GM04504 (cell line): ENCODE measurements at places on chromosomes 2 and 18.
A peak's percentile ranks its signal among the peaks of the same experiment; 100 is the strongest.

DNA sequence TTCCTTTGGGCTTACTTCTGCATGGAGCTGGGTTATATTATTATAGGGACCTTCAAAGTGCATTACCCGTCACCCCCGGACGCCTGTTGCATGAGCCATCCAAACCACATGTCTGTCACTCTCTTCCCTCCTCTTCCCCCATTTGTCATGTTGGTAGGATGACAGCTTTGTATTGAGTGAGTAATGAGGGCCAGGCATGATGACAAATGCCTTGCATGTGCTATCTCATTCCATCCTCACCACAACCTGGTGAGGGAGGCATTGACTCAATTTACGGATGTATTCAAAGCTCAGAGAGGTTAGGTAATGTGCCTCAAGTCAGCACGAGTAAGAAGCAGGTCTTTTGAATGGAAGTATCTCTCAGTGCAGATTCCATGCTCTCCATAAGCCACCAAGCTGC, 510.5 kb upstream of the TNP1 start:
- peak; percentile 43 for DNase-seq

- no peak for DNase-seq
Observed at GRCh38 chr2:96247896-96248295, 17.9 kb downstream of the TMEM127 start.

- no peak for DNase-seq
Observed at GRCh38 chr2:109385506-109385905, 228.3 kb downstream of the SEPTIN10 start.

DNA sequence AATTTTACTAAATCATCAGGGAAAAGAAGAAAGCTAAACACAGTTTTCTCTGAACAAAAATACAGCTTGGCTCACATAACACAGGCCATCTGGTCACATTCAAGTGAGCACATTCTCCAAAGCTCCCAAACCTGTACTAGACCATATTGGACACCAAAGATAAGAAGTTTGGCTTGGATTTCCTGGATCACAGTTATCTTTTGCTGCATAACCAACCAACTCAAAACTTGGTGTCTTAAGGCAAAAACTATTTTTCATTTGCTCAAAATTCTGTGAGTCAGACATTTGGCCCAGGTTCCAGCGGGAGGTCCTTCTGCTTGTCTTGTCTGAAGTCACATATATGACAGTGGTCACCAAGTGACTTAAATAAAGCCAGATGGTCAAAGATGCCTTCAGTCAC, 83.2 kb downstream of the GYPC start:
- no peak for DNase-seq

GRCh38 chr2:9251154-9252001, 44.8 kb downstream of the ASAP2 start:
- DNase-seq: peak; percentile 78

- peak; percentile 31 for DNase-seq
Observed at GRCh38 chr2:47870641-47871540, 35.4 kb downstream of the FBXO11 start.

GRCh38 chr2:101846973-101847372, 144.8 kb upstream of the IL1R2 start:
- DNase-seq: no peak

DNA sequence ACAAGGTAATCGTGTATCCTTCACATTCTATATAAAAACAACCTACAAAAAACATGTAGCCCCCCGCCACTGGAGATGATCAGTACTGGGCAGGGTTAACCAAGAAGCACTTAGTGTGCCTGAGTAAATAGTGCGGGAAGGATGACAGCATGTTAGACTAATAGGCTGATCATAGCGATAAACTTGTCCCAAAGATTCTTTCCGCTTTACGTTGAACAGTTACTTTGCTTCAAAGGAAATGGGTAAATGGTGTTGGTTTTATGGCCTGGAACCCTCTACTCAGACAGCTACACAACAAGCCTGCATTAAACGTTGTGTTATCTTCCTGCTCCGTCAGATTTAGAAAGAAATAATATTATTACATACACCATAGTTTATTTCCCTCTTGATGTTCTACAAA, 67.7 kb downstream of the CTAGE1 start:
- no peak for DNase-seq

- DNase-seq: no peak
Observed at GRCh38 chr2:63066838-63067237, 16.2 kb downstream of the OTX1 start.

GRCh38 chr2:2623939-2624338, 292.9 kb upstream of the MYT1L start:
- no peak for DNase-seq

DNA sequence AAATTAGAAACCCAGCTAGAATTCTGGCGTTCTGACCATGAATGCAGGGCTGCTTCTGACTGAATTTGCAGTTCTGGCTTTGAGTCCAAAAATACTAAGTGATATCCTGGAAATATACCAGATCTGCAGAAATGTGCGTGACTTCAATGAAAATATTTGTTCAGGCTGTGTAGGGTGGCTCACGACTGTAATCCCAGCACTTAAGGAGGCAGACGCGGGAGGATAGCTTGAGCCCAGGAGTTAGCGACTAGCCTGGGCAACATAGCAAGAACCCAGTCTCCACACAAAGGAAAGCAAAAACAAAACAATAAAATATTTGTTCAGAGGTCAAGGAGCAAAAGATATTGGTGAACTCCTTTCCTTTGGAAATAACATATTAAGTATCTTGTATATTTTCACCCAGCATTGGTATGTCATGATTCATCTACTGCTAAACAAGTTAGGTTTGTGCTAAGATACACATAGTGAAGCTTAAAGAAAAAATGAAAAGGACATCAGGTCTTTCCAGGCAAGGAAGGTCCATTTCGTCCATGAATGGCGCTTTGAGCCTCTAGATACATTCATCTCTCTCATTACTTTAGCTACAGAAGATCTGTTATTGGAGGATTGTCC, 239.2 kb downstream of the CMPK2 start:
- DNase-seq: no peak

DNA sequence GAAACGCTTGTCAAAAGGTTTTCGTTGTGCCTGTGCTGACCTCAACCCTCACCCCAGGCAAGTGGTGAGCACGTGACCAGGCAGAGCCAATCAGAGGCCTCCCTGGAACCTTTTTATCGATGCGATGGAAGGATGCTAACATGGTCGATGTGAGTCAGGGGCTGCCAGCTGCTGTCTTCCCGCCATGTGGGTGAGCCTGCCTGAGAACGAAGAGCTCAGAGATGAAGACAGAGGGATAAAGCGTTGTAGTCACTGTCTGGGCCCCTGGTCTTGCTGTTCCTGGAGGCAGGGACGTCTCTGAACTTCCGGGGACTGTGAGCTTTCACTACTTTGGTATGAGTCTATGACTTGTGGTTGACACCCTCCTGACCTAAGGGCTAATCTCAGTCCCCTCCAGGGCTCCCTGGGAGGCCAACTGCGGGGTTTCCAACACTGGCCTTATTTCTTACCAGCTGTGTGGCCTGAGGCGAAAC, 18.6 kb downstream of the DNMT3A start:
- no peak for DNase-seq

DNA sequence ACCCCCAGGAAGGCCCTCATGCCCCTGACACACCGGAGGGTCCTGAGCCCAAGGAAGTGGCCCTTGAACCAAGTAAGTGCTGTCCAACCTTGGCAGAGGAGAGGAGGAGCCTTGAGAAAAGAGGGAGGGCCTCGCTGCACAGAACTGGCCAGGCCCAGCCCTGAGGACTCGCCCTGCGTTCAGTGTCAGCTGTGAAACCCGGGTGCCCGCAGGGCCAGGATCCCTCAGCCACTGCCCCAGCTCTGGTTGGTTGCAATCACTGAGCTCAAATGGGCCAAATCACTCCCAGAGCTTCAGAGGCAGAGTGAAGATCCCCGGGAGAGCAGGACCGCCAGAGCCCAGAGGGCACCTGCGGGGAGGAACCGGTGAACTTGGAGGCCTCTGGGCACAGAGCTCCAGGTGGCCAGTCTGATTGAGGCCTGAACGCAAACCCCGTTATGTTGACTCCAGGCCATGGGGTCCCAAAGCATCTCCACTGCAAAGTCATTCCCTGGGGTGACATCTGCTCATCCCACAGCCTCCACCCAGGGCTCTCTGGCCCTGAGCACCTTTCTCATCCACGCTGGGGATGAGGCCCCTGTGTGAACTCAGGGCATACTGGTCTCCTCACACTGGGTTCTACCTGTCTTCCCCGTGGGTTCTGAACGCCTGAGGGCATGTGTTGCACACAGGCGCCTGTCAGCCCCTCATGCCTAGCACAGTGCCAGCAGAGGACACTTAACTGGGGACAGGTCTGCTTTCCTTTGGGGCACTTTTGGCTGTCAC, 11.9 kb downstream of the GBX2 start:
- DNase-seq: no peak

GRCh38 chr18:14925281-14925709, 177.3 kb downstream of the ANKRD30B start:
- DNase-seq: peak; percentile 44

GRCh38 chr18:22871809-22872525, 61.2 kb upstream of the RBBP8 start:
- no peak for DNase-seq

- DNase-seq: no peak
Observed at GRCh38 chr2:232634206-232635150, 1.1 kb downstream of the EFHD1 start.

DNA sequence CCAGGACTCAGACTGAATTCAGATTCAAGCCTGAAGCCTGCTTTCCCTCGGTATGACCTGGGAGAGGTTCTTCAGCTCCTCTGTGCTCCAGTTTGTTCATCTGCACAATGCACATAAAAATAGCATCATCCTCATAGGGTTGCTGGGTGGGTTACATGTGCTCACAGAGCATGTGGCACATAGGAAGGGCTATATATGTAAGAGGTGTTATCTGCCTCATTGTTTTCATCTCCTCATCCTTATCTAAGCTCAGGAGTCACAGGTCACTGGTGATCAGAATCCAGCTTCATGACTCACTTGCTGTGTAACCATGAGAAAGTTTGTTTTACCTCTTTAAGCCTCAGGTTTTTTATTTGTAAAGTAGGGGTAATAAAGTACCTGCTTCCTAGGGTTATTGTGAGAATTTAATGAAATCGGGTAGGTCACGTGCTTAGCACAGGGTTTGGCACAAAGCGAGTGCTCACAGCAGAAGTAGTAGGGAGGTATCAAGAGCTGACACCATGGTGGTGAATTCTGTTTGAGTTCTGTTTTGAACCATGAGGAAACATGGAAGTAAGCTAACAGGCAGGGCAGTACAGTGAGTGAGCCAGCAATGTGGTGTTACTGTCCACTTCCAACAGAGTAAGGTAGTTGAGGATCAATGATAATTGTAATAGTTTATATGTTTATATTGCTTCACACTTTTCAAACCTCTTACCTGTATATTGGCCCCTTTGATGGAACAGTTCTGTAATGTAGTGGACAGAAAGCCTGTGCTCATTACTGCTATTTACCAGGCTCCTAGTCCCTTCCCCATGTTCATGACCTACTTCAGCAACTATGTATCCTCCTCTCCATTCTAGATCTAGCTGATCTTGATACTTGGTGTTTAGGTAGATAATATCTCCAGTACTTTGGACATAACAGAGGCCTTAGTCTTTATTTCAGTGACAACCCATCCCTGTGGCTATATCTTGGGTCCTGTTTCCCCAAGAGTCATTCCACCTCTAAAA, 141.4 kb upstream of the LTBP1 start:
- no peak for DNase-seq

DNA sequence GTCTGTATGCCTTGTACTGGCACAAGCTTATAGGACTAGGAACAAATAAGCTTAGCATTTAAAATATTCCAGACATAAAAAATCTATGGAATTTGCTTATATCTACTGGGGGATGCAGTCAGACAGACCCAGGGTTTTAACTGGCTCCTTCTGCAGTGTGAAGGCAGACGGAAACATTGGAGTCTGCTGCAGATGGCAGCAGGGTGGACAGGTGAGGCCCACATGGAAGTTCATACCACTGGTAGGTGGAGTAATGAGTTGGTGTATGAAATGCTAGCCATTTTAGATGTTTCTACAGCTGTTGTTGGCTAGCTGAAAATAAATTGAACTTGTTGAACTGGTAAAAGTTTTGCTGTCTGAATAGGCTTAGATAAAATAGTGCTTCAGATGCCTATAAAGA, 17.7 kb downstream of the SPTBN1 start:
- DNase-seq: no peak

DNA sequence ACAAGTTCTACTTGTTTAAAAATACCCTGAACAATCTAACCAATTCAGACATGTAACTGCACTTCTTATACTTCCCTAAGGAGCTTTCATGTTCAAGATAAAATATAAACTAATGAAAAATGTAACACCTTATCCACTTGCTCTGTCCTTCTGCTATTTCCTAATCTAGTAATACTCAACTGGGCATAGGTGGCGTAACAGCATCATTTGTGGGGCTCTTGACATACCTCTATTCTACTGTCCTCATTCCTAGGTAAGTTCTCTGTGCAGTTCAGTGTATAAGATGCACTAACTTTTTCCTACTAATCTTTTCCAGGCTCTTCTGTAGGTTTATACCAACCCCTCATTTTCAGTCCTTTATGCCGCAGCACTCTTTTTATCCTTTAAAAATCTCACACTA, 36.7 kb downstream of the PRKD3 start:
- DNase-seq: no peak

GRCh38 chr2:121189011-121189410, 96.0 kb downstream of the TFCP2L1 start:
- no peak for DNase-seq

GRCh38 chr2:219820767-219821166, 193.3 kb downstream of the SLC4A3 start:
- DNase-seq: no peak

DNA sequence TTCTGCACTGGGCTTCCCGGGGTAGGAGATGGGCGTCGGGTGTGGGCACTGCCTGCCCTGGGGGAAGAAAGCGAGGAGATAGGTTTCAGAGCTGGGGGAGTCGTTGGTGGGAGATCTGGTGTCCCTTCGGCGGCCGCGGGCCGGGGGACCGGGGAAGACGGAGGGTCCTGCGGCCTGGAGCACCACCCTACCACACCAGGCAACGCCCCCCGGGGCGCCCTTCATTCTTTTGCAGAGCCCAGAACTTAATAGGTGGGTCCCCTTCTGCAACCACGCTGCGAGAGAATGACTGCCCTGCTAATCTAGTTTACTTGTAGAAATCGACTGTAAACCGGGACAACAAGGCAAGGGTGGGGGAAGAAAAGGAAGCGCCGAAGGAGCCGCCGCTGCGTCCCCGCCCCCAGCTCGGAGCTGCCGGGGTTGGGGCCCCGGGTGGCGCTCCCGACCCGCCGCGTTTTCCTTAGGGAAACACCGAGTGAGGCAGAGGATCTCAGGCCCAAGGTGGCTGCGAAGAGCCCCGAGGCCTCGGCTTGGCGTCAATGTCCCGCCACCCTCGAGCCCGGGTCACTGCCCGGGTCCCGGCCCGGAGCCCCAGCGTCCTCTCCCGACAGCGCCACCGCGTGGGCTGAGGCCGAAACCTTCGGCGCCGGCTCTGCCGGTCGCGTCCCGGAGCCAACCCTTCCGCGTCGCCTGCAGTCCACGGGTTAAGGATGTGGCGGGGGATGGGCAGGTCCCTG, 5.4 kb upstream of the SATB2 start:
- DNase-seq: no peak
